CD8-positive, alpha-beta memory T cell (primary cell): ENCODE measurements at places on chromosomes 11 and 22. TPM values are rescaled to one million over a fixed set of nuclear protein-coding genes. Genes with fewer than 3 reads are reported as not detected.

DNA sequence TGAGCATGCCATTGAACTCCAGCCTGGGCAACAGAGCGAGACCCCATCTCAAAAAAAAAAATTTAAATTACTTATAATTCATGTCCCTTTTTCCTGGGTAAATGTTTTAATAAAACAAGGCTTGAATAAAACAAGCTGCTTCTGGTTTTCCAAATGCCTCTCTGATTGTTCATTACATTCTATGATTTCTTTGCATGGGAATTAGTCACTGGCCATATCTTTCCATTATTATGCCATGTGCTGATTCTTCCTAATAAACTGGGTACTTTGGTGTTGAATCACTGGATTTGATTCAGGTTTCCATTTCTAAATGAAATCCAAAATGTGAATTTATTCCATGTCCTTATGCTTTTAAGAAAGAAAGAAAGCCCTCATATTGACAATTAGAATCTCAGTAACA lies 42.6 kb downstream of the ZNF215 start:
- no peak for DNase-seq

GRCh38 chr22:32744176-32744959 lies 57.1 kb upstream of the TIMP3 start:
- DNase-seq, result no peak

CD3D gene
- total RNA-seq, result 438 TPM

FOXR1 gene
- total RNA-seq, result not detected

- DNase-seq, result peak; percentile 34
Measured at GRCh38 chr22:43110444-43110926, at the start of gene BIK. BIK (plus strand) TSS chr22:43110750; CDS start chr22:43124023, 13,273 bp downstream.

SYTL2 gene
- 13.2 TPM for total RNA-seq

DNA sequence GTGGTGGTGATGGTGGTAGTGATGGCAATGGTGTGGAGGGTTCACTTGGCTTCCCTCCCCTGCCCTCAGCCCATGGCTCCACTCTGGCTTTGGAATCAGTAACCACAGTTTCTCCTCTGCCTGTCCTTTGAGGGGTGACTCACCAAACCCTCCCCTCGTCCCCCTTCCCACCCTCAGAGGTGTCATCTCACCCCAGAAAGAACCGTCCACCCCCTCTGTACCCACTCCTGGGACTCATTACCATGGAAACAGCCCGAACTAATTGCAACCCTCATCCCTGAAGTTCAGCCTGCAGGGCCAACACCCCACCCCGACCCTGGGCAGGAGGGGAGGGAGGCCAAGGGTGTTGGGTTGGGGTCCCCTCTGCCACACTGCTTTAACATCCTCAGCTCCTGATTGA lies 26.6 kb downstream of the PHLDB1 start:
- no peak for DNase-seq

DNA sequence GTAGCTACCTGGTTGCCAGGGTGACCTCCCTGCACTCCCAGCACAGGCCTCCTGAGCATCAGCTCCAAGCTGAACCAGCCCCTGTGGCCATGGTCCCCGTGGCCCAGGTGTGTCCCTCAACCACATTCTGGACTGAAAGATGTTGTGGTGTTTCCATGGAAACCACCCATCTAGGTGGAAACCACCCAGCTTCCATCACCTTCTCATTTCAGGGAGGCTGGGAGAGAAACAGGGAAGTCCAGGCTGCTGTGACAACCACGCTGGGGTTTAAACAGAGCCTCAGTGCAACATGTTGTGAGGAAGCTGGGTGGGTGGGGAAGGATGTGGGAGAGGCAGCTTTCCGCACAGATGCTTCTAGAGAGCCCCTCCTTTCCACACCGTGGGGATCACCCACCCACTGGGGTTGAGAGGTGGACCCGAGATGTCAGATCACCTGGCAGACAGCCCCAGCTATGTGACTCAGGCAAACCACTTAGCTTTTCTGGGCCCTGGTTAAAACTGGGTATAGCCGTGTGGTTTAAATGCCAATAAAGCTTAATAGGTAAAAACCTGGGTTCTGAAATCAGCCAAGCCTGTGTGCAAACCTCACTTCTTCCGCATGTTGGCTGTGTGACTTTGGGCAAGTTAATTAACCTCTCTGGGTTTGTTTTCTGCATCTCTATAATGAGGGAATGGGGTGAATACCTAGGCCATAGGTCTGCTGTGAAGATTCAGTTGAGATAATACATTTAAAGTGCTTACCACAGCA lies 46.4 kb downstream of the CD82 start:
- peak; percentile 92 for DNase-seq

- DNase-seq, result no peak
Measured at GRCh38 chr22:36469094-36469710, 12.2 kb downstream of the TXN2 start.

DNA sequence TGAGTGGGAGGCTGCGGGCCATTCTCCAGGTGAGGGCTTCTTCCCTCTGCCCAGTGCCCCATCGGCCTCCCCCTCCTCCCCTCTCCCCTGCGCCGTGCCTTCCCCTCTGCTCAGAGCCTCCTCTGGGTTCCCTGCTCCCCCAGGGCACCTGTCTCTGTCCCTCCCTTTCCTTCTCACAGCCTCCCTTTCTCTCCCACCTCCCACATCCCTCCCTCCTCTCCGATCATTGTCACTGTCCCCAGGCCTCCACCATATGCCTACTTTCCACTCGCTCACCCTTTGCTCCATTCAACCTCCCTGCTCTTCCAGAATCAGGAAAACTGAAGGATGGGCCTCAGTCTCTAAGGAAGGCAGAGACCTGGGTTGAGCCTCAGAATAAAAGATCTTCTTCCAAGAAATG lies 9.9 kb upstream of the APOBEC3H start:
- no peak for DNase-seq

PLEKHA7 gene
- total RNA-seq, result 5.3 TPM

- DNase-seq, result no peak
Measured at GRCh38 chr22:36191106-36191836, 10.3 kb downstream of the APOL4 start.

DNA sequence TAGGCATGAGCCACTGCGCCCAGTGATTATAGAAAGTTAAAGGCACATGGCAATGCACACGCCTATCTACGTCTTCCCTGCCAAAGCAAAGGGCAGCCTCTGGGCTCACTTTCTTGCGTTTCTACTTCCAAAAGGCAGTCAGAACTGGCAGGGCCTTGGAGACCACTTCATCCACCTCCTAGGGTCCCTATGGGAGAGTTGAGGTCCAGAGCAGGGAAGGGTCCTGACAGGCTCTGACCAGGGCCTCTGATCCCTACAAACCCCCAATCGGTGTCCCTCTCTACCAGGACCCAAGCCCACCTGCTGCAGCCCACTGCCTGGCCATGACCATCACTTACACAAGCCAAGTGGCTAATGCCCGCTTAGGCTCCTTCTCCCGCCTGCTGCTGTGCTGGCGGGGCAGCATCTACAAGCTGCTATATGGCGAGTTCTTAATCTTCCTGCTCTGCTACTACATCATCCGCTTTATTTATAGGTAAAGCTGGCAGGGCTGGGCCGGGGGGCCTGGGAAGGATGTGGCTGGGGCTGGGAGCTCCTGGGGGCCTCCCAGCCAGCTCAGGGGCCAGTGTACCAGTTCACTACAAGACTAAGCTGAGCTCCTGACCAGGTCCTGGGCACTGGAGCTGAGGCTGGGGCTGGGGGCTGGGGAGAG lies 1.5 kb downstream of the BEST1 start:
- no peak for DNase-seq

GRCh38 chr22:42321908-42322561 lies 51.6 kb upstream of the TCF20 start:
- no peak for DNase-seq

RIC3 gene
- total RNA-seq, result 11.8 TPM

DNA sequence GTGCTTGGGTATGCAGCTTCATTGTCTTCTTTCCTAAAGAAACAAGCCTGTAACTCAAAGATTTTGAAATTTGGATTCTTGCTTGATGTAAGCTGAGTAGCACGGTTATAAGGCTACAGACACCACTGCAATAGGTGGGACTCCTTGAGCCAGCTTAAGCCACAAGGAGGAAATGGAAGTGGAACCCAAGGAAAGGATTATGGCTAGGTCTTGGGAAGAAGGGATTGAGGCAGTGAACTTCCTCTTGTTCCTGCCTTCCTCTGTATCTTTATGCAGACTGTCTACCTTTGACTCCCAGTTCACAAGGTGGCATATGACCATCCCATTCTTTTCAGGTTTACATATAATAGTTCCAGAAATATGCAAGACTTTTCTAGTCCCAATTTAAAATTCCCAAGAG lies 72.3 kb downstream of the BDNF start:
- DNase-seq, result no peak

BEST1 gene
- total RNA-seq, result not detected

DNA sequence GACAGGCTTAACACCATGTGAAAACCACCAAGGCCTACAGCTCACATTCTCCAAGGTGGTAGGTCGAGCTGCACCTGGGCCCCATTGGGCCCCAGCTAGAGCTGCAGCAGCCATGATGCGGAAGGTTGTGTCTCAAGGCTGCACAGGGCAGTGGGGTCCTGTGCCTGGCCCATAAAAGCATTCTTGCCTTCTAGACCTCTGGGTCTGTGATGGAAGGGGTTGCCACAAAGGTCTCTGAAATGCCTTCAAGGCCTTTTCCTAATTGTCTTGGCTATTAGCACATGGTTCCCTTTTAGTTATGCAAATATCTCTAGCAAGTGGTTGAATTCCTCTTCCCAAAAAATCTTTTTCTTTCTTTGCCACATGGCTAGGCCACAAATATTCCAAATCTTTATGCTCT lies 52.5 kb upstream of the C11orf58 start:
- DNase-seq, result no peak

GRCh38 chr11:70230840-70231710 lies 28.0 kb downstream of the FADD start:
- no peak for DNase-seq

- DNase-seq, result no peak
Measured at GRCh38 chr11:64263947-64264317, 12.6 kb downstream of the PLCB3 start.

PHOX2A gene
- total RNA-seq, result not detected

- DNase-seq, result no peak
Measured at GRCh38 chr22:39946126-39946502, 14.1 kb upstream of the TMA7B start.

PTGDR2 gene
- 0.42 TPM for total RNA-seq

GRCh38 chr22:30998329-30998728 lies 29.3 kb downstream of the TUG1 start:
- DNase-seq, result no peak

DNA sequence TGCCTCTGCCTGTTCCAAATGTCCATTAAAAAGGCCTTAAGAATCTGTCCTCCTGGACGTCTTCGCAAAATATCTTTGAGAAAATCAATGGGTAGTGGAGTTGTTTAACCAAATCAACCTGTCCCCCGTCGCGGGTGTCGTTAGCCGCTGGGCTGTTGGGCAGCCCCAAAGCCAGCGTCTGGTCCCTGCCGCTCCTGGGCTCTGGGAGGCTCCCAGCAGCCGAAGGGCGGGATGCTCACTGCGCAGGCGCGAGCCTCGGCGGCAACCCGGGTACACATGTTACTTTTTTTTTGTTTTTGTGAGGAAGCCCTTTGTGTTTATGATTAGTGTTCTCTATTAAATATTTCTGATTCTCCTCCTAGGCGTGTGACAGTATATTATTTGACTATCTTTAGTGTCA lies 12.6 kb downstream of the MMP10 start:
- no peak for DNase-seq

GRCh38 chr11:12942157-12942556 lies 67.0 kb upstream of the RASSF10 start:
- no peak for DNase-seq
